ENCODE measurements at places on chromosomes 6 and 20.

GRCh38 chr20:21125072-21125848 lies 622 bp upstream of the KIZ start:
- no peak for DNase-seq

DNA sequence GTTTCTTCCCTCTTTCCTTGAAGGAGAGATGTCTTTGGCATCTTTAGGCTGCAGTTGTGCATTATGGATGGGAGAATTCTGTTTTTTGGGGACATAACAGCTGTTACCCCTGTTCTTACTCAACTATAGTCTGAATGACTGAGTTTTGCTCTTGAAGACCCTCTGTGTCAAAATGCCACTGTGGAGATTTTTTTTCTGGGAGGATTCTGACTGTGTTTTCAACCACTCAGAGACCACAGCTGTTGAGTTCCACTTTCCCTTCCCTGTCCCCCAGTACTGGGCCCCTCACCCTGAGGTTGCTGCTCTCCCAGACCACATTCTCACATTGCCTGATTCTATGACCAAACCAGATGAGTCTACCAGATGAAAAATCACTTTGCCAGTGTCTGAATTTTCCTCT lies 48.1 kb downstream of the NKX2-2 start:
- DNase-seq: no peak

DNA sequence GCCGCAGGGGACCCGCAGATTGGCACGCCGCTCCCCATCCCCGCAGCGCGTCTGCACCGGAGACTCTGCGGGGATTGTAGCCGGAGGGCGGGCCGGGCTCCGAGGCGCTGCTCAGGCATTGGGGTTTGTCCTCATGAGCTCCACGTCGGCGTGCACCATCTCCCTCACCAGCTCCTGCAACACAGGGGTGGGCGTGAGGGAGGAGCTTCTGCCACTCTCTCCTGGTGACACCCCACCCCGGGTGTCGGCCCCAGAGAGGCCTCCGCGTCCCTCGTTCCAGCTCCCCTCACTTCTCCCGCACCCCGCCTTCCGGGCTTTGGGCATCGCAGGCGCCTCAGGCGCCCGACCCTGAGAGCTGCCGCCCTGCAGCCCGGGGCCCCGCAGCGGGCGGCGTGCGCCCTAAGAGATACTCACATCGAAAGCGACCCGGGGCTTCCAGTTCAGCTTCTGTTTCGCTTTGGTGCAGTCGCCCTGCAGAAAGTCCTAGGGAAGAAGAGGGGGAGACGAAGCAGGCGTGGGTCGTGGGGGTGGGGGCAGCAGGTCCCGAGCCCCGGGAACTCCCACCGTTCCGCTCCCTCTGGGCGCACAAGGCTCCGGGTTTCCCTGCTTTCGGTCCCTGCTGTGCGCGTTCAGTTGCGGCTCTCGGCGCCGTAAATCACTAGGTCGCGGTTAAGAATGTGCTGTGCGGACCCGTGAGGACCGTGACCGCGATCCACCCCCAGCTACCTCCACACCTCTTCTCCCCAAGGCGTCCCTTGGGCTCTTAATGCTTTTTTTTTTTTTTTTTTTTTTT lies 14.5 kb downstream of the FOXC1 start:
- no peak for DNase-seq

DNA sequence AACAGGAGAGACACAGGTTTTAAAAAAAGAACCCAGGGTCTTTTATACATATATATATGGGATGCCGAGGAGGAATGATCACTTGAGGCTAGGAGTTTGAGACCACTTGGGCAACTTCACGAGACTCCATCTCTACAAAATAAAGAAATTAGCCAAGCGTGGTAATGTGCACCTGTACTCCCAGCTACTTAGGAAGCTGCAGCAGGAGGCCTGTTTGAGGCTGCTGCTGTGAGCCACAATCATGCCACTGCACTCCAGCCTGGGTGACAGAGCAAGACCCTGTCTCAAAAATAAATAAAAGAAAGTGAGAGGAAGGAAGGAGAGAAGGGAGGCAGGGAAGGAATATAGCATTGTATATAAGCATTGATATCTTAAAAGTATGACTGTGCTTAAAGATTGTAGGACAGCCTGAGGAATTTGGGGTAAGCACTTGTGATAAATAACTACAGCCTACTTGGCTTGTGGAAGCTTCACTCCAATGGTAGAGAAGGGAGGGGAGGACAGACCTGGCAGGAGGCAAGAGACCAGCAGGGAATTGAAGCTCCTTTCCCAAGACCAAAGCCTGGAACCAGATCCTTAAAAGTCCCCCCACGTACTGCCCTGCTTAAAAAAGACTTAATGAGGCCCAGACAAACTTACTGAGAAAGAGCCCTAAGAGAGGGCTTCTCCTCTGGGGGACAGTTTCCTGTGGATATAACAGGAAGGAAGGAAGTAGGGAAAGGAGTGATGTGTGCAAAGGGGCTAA lies 2.5 kb upstream of the SNTA1 start:
- no peak for DNase-seq

DNA sequence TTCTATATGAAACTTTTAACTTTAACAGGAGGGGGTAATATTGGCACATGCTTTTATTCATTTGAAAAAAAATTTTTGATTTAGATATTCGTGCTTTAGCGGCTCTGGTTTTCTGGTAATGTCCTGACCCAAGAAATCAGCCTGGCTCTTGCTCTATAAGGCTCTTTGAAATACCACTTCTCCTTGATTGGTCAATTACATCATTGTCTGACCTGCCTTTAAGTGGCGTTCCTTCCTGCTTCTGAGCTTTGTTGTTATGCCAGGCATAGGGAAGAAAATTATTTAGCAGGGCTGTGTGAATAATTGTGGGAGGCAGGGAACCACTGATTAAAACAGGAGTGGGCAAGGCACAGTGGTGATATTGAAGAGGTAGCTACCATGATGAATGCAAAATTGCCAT lies 3.9 kb downstream of the RNF144B start:
- DNase-seq: no peak

DNA sequence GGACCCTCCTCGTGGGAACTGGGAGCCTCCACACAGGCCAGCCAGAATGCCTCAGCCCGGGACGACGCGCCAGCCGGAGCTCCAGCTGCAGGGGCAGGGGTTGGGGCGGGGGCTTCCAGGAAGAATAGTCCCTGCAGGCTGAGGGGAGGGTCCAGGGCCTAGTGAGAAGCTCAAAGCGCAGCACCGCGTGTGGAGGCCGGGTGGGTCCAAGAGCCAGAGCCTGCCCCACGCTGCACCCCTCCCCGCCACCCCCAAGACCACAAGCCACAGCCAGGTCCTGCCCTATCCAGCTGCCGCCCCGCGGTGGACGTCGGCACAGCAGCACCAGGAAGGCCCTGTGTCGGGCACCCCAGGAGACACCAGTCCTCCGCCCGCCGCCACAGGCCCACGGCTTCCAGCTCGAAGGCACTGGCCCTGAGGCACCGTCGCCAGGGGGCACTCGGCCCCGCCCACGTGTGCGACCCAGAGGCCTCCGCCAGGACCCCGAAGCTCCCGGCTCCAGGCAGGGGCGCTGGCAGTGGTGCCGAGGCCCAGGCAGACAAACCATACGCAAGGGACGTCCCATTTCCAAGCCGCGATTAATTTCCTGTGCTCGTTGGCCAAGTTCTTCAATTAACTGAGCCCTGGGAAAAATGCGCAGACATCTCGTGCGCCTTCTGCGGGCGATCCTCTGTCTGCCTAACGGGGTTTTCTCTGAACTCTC lies 19.5 kb downstream of the KCNQ2 start:
- DNase-seq: peak; percentile 63

DNA sequence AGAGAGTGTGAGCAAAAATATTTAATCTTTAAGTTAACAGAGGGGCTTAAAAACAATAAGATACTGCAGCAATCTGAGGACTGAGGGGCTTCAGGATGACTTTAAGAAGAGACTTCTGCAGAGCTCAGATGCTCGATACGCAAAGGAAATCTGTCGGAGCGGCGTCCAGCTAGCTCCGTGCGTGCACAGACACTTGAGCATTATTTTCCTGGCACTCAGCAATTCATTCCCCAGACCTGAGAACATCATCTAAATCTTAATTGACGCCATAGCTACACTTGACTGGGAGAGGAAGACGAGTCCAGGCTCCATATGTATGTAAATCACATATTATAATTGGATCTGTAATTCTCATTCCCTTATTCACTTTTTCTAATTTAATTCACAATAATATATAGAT lies 228.2 kb downstream of the SOD2 start:
- no peak for DNase-seq

DNA sequence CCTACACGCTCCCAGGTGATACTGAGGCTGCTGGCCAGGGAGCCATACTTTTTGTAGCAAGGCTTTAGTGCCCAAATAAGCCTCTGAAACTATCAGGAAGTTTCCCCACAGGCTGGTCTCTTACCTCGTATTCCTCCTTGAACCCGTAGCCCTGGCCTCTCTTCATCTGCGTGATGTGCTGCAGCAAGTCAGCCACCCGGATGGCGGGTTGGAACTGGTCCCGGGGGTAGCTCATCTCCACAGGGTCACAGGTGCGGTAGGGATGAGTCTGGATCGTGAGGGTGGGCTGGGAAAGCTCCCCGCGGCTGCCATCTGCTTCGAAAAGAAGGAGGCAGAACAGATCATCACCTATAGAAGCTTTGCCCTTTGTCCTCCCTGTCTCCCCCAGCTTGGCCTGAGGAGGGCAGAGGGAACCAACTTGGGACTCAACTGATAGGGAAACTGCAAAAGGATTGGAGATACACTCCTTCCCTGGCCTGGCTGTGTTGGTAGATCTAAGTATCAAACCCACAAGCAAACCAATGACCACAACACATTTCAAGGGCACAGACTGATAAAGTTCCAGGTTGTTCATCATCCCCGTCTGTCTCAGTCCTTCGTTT lies 543.2 kb upstream of the CHD6 start:
- DNase-seq: no peak

Measured in CMK (cell line).